ENCODE measurements at places on chromosomes 11 and 22.
A peak's percentile ranks its signal among the peaks of the same experiment; 100 is the strongest.

DNA sequence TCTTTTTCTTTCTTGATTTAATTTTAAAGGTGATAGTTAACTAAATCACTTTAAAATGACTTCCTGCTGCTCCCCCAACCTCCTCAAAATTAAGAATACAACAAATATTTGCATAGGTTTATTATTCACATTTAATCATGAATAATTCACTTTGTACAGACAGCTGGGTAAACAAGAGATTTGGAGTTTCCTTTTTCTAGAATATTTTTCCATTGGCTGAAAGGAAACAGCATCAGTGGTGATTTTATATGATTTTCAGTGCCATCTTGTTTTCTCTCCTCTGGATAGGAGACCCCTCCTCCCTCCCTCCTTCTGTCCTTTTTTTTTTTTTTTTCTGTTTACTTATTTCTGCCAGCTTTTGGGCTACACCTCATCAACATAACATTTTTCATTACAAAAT lies 60.5 kb downstream of the LIF start:
- peak; percentile 29 for DNase-seq

GRCh38 chr22:44677353-44677840 lies 24.6 kb upstream of the PRR5 start:
- DNase-seq = no peak

DNA sequence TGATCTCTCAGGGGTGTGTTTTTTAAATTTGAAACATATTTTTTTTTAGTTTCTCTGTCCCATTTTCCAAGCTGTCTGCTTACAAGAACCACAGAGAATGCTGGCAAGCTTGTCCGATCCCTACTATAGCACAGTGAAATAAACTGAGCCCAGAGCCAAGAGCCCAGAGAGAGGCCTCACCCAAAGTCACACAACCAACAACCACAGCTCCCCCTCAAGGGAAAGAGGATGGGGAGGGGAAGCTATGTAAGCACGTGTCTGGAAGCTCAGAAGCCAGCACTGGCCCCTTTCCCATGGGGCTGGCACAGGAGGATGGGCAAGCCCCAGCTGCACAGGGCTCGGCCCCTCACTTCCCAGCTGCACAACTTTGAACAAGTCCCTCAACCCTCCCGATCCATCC lies 3.2 kb upstream of the SART1 start:
- no peak for DNase-seq

GRCh38 chr22:30214703-30215407 lies 31.7 kb downstream of the LIF start:
- DNase-seq = peak; percentile 63
